CD4-positive, CD25-positive, alpha-beta regulatory T cell (primary cell): ENCODE measurements at places on chromosomes 6 and 20. TPM values are rescaled to one million over a fixed set of nuclear protein-coding genes. Genes with fewer than 3 reads are reported as not detected.

DNA sequence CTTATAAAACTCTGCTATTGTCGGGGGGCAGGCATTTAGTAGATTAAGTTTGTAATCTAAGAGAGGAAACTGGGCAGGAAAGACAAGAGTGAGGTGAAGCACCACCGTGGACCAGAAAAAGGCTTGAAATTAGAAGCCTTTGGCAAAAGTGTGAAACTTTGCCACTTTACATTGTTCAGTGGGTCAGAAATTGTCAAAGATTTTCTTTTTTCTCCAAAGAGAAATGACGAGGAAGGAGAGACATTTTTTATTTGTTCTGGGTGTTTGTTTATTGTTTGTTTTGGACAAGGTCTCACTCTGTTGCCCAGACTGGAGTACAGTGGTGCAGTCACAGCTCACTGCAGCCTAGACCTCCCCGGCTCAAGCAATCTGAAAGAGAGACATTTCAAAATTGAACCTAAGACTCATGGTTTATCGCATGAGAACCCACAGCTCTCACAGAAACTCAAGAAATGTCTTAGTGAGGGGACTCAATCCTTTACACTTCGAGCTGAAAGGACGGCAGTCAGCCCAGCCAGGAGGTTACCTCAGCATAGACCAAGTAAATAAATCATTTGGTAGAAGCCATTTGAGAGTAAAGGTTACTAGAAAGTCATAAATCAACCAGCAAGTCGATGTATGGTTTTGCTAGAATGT is 262.8 kb upstream of the TAB2 start:
- no peak for DNase-seq

GRCh38 chr6:18209539-18210197 is 54.4 kb downstream of the KDM1B start:
- DNase-seq, result no peak

GRCh38 chr6:146287691-146288369 is 255.8 kb upstream of the RAB32 start:
- no peak for DNase-seq

The HDGFL1 gene
- not detected for polyA plus RNA-seq

DNA sequence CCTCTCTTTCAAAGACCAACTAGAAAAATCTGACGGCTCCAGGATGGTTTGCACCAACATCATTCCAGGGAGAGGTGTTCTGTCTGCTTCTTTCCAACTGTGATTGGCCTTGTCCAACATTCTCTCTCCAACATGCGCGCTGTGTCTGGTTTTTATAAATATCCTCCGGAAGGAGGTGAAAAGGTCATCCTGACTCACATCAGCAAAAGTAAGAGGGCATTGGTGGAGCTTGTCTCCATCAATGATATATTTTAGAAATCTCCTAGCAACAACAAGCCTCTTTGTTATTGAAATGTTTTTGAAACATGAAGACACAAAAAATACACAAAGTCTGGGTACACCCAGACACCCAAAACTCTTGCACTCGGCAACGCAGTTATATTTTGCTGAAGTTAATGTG is 475.3 kb upstream of the JARID2 start:
- no peak for DNase-seq

The LGSN gene
- polyA plus RNA-seq, result 0.10 TPM

- no peak for DNase-seq
Observed at GRCh38 chr6:75201901-75202672, 3.8 kb downstream of the COL12A1 start.

- DNase-seq, result no peak
Observed at GRCh38 chr20:23293689-23294088, 56.9 kb upstream of the NXT1 start.

DNA sequence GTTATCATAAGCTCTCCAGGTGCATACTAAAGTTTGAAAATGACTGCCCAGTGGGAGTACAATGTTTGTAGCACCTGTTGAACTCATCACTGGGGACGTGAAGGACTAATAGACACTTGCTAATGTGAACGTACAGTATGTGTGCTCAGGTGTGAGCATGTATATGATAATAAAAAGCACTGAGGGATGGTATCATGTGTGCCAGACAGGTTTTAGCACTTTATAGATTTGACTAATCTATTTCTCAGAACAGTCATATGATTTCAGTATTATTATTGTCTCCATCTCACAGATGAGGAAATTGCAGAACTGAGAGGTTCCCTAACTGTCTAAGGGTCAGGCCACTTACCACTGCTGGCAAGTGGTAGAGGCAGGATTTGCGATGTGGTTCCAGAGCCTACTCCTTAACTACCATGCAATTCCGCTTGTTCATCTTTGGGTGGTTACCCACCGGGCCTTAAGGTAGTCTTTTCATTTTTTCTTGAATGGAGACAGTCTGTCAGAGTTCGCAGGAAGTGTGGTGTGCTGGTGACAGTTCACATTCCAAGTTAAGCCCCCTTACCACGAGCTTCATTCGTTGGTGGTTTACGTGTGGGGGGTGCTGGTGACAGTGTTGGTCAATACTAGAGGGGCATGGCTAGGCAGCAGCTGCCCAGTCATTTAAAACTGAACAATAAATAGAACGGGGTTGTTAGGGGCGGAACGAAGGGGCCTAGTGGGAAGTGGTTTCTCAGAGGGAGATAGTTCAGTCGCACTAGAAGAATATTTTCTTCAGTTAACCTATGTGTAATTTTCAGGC is 46.8 kb downstream of the RREB1 start:
- no peak for DNase-seq

DNA sequence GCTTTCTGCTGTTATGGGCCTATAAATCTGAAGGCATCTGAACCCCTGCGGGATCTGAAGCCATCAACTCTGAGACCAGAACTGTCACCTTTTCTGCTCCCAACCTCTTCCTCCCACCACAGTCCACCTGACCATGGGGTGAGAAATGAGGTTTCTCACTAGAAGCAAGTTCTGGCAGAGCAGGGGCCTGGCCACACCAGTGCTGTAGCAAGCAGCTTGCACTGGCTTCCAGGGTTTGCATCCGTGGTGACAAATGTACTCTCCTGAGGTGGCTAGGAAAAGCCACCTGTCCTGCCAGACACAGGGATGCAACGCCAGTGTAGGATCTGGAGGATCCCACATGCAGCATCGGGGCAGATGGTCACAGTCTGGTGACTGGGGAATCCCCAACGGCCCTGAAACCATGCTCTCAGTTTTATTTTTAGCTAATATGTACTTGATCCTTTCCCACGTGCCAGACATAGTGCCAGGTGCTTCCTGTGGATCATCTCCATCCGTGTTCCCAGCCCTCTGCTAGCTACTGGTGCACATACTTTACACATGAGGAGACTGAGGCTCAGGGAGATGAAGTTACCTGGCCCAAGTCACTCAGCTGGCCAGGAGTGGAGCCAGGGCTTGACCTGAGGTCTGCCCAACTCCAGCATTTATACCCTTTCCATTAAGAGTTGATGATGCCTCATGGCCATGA is 122.1 kb upstream of the SPACA1 start:
- DNase-seq, result no peak

The GDAP1L1 gene
- polyA plus RNA-seq, result 0.07 TPM

GRCh38 chr6:117557951-117558350 is 44.4 kb downstream of the GOPC start:
- DNase-seq, result no peak

The ECT2L gene
- polyA plus RNA-seq, result 0.10 TPM

The ULBP3 gene
- polyA plus RNA-seq, result 0.19 TPM

The MUC21 gene
- polyA plus RNA-seq, result not detected

DNA sequence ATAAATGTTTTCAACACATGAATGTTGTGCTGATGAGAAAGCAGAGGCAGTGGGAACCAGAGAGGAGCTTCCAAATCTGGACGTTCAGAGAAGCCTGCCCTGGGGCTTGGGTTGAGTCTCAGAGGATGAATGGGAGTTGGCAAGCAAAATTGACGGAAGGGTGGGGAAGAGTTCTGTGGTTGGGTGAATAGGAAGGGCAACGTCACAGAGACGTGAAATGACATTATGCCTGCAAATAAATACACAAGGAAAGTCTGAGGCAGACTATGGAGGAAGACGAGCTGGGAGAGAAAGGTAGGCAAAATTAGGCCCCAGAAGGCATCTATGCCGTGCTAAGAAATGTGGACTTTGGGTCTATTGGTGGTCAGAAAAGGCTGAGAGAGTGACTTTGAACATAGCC is 25.2 kb upstream of the SGK1 start:
- DNase-seq, result no peak

- DNase-seq, result no peak
Observed at GRCh38 chr20:6693178-6693807, 74.2 kb upstream of the BMP2 start.

The FAM83C gene
- not detected for polyA plus RNA-seq
